ENCODE measurements at places on chromosomes 1 and 21. TPM values are rescaled to one million over a fixed set of nuclear protein-coding genes. Genes with fewer than 3 reads are reported as not detected.

DNA sequence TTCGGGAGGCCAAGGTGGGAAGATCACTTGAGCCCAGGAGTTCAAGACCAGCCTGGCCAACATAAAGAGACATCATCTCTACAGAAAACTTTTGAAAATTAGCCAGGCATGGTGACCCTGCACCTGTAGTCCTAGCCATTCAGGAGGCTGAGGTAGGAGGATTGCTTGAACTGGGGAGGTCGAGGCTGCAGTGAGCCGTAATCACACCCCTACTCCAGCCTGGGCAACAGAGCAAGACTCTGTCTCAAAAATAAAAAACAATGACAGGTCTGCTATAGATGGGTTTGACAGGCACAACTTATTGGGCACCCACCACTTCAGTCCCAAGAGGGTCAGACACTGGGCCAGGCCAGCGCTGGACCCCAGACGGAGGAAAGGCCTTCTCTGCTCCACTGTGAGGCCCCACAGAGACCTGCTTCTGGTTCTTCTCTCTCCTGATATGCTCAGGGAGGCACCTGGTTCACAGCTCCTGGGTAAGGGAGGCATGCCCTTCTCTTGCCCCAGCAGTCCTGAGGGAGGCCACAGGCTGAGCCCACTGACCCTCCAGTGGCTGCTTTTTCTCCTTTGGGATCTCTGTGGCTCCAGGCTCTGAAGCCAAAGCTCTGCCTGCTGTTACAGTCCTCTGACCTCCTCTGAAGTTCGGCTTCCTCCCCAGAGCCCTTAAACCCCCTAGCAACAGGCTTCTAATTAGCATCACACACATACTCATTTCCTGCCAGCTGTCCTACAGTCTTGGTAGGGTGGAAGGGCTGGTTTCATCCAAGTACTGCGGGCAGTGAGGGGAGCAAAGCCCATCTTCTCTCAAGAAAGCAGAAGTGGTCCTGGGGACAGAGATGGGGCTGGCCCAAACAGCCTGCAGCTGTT is 14.4 kb downstream of the S100A16 start:
- H3K27ac ChIP-seq = peak overlapping the region; percentile 77
- H3K4me3 ChIP-seq = no peak overlapping the region
- peaks cover 17% of the 10 kb centered on the region for H3K4me1 ChIP-seq
- DNase-seq = peak; percentile 58
- H3K27me3 ChIP-seq = no peaks in the 10 kb centered on the region
- H3K36me3 ChIP-seq = no peaks in the 10 kb centered on the region

DNA sequence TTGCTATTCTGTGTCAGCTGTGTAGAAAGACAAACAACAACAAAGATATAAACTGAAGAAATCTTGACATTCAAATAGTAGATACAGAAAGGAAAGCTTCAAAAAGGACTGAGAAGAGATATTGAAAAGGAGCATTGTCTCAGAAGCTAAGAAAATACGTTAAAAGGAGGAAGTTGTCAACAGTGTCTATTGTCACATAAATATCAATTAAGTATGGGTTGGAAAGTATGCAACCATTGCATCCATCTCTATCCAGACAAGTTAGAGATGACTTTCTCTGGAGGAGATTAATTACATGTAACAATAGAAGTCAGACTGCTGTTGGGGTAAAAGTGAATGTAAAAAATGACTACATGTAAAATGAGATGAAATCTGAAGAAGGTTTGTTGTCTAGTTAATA is 29.7 kb upstream of the BRINP3 start:
- DNase-seq = no peak
- no peaks in the 10 kb centered on the region for H3K27me3 ChIP-seq
- no peak overlapping the region for H3K4me3 ChIP-seq
- no peaks in the 10 kb centered on the region for H3K36me3 ChIP-seq
- no peak overlapping the region for H3K27ac ChIP-seq

- no peak overlapping the region for H3K4me3 ChIP-seq
- no peak for DNase-seq
- no peaks in the 10 kb centered on the region for H3K27me3 ChIP-seq
- peaks cover 27% of the 10 kb centered on the region for H3K4me1 ChIP-seq
- H3K27ac ChIP-seq = no peak overlapping the region
Measured at GRCh38 chr1:204079608-204079999, 6.7 kb downstream of the SOX13 start.

DNA sequence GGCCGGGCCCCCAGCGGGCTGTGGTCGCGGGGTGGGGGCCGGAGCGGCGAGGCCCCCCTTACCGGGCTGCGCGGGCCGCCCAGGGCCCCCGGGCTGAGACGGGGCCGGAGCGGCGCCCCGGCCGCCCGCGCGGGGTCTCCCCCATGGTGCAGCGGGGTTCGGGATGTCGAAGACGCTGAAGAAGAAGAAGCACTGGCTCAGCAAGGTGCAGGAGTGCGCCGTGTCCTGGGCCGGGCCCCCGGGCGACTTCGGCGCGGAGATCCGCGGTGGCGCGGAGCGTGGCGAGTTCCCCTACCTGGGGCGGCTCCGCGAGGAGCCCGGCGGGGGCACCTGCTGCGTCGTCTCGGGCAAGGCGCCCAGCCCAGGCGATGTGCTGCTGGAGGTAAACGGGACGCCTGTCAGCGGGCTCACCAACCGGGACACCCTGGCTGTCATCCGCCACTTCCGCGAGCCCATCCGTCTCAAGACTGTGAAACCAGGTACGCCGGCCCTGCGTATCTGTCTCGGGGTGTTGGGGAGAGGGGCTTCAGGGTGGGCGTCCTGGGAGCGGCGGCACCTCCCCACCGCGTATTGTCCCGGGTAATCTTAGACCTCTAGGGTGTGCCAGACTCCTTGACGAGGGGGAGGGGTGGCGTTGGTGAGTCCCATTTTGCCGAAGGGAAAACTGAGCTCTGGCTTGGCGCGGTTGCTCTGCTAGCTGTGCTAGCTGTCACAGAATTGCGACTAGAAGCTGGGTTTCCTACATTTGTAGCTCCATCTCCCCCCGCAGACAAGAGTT is 745 bp downstream of the MAGI3 start:
- H3K27me3 ChIP-seq = no peaks in the 10 kb centered on the region
- no peak for DNase-seq
- peak overlapping the region; percentile 73 for H3K4me3 ChIP-seq
- peaks cover 6% of the 10 kb centered on the region for H3K4me1 ChIP-seq

GRCh38 chr1:20600156-20600555 is 11.3 kb downstream of the CDA start:
- H3K27ac ChIP-seq = no peak overlapping the region
- no peaks in the 10 kb centered on the region for H3K27me3 ChIP-seq
- no peaks in the 10 kb centered on the region for H3K36me3 ChIP-seq

- H3K27ac ChIP-seq = no peak overlapping the region
- H3K27me3 ChIP-seq = peaks cover 2% of the 10 kb centered on the region
- peaks cover 6% of the 10 kb centered on the region for H3K4me1 ChIP-seq
- DNase-seq = peak; percentile 39
Measured at GRCh38 chr1:39501666-39502065, 10.2 kb downstream of the BMP8A start.

DNA sequence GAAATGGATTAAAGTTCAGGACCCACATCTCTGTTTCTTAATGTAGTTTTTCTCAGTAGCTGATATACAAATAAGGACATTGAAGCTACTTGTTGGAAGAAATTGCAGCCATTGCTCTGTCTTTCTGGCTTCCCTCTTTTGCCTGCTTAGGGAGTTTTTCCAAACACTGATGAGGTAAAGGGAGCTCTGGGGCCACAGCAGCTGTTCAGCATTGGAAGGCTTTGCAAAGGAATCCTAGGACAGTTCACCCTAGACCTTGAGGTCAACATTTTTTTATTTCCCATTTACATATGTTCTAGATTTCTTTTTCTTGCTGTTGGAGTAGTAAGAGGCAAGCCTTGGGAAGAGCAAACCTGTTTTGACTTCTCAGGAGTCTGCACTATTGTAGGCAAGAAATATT is 126.9 kb upstream of the PLPPR5 start:
- no peaks in the 10 kb centered on the region for H3K4me1 ChIP-seq
- no peak for DNase-seq
- H3K27me3 ChIP-seq = no peaks in the 10 kb centered on the region
- no peak overlapping the region for H3K27ac ChIP-seq
- no peaks in the 10 kb centered on the region for H3K36me3 ChIP-seq

DNA sequence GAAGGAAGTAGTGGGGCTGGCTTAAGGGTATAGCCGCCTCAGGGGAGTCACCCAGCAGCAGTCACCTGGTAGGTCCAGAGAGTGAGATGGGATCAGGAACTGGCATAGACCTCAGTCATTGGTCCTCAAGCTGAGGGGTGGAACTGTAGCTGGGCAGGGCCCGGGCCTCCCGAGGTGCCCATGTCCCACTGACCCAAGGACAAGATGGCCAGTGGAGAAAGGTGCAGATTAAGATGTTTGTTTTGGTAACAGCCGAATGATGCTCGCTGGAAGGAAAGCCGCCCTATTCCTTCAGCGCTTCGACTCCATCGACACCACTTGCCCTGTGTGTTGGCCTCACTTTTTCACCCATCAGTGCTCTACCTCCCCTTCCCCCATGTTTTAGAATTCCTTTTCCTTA is 16.4 kb downstream of the COL9A2 start:
- no peak overlapping the region for H3K4me3 ChIP-seq
- H3K4me1 ChIP-seq = no peaks in the 10 kb centered on the region
- no peak overlapping the region for H3K27ac ChIP-seq
- no peaks in the 10 kb centered on the region for H3K27me3 ChIP-seq
- H3K36me3 ChIP-seq = no peaks in the 10 kb centered on the region
- no peak for DNase-seq

GRCh38 chr21:34611528-34611927 is 3.4 kb downstream of the RCAN1 start:
- no peak overlapping the region for H3K4me3 ChIP-seq
- no peak overlapping the region for H3K27ac ChIP-seq
- H3K36me3 ChIP-seq = no peaks in the 10 kb centered on the region
- H3K27me3 ChIP-seq = no peaks in the 10 kb centered on the region

The PLA2G5 gene
- total RNA-seq = 9.8 TPM

The CSF3R gene
- under 0.01 TPM for total RNA-seq

Measured in fibroblast of lung (primary cell).